Left renal cortex interstitium (tissue), 4 donors: ENCODE measurements at places on chromosomes 1 and 21.

GRCh38 chr1:28897789-28898188 lies 16.6 kb upstream of the EPB41 start:
- no peak for DNase-seq

DNA sequence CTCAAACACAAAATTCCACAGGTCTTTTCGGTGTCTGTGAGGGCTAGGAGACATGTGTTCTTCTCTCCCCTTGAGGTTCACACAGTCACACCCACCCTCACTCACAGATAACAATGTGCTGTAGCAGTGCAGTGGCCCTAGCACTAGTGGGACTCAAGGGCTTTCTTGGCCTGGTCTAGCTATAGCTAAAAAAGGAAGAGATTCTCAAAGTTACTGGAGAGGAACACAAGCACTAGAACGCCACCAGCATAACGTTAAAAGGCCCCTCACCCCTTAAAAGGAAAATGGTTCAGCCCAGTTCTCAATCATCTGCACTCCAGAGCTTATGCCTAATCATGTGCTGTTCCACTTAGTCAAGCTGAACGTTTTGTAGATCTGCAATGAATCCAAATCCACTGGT lies 39.5 kb downstream of the RGS8 start:
- DNase-seq, result no peak

DNA sequence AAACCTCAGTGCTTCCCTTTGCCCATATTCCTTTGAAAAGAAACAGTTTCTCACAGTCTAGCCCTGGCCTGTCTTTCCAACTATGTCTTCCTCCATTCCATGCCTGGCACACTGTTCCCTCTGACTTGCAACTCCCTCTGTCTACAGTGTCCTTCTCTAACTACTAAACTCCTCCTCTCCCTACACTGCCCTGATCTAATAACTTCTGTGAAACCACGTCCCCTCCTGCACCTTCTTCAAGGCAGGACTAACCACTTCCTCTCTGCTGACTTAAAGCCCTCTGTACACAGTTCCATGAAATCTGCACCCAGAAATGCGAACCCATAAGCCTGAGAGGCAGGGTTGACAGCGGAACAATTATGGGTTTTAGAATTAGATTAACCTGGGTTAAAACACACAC lies 62.2 kb upstream of the ATP1B1 start:
- DNase-seq, result no peak

DNA sequence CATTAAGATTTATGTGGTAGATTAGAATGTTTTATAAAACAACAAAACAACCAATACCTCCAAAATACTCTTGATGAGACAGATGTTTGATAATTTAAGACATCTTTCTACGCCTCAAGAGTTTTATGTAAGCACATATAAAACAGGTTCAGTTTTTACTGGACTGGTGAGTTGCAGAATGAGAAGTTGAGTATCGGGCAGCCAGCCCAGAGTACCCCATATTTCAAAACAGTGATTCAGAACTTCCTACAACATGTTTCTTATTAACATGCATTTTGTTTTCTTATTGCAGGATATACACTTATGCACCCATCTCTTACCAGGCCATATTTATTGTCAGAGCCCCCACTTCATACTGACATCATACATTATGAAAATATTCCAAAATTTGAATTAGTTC lies 91.4 kb upstream of the RAVER2 start:
- DNase-seq, result no peak

DNA sequence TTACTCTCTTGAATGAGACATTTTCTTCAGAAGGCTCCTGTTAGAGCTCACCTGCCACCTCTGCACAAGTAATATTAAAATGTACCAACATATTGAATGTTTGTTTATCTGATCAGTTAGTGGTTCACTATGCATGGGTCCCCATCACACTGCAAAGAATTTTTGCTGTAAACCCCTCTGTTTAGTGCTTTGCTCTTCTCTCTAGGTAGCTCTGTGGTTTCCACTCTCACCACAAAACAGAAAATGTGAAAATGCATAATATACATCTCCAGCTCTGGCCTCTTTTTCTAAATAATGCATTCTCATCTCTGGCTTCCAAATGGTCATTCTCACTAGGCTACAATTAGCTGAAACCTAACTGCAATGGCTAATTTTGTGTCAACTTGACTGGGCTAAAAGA lies 176.7 kb downstream of the TRIM33 start:
- DNase-seq, result no peak

- DNase-seq, result no peak
Measured at GRCh38 chr1:198904321-198904720, 265.5 kb downstream of the PTPRC start.

GRCh38 chr1:85569737-85570404 lies 10.7 kb upstream of the CCN1 start:
- no peak for DNase-seq

GRCh38 chr21:37455504-37455911 lies 88.9 kb downstream of the DYRK1A start:
- DNase-seq, result no peak

GRCh38 chr21:34989337-34990151 lies 59.6 kb downstream of the RUNX1 start:
- DNase-seq, result no peak

GRCh38 chr1:46757956-46758528 lies 39.1 kb upstream of the EFCAB14 start:
- no peak for DNase-seq

GRCh38 chr1:184297244-184297750 lies 89.5 kb upstream of the C1orf21 start:
- no peak for DNase-seq

DNA sequence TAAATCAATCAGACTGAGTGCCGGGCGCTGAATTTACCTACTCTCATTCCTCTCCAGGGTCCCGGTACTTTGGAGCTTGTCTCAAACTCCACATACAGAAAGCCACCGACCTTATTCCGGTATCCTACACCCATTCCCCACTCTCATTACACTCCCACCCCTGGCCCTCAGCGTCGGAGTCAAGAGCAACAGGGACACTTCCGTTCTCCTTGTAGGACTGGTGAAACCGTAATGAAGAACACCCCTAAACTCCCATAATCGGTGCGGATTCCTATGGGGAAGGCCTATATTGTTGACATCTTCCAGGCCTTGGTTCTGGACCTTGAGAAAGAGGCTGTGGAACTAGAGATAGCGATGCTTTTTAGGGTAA lies 798 bp downstream of the ZBED6 start:
- DNase-seq, result peak; percentile 24

- DNase-seq, result no peak
Measured at GRCh38 chr1:94236013-94236491, 1.3 kb downstream of the ARHGAP29 start.
